ENCODE measurements at places on chromosomes 13 and 19.
A peak's percentile ranks its signal among the peaks of the same experiment; 100 is the strongest.

GRCh38 chr13:90008707-90009149 is 1338.8 kb upstream of the MIR17HG start:
- no peak for DNase-seq

GRCh38 chr13:30864433-30865122 is 41.5 kb upstream of the MEDAG start:
- DNase-seq = peak; percentile 97

GRCh38 chr19:42273407-42274064 is 4.5 kb downstream of the CIC start:
- no peak for DNase-seq

DNA sequence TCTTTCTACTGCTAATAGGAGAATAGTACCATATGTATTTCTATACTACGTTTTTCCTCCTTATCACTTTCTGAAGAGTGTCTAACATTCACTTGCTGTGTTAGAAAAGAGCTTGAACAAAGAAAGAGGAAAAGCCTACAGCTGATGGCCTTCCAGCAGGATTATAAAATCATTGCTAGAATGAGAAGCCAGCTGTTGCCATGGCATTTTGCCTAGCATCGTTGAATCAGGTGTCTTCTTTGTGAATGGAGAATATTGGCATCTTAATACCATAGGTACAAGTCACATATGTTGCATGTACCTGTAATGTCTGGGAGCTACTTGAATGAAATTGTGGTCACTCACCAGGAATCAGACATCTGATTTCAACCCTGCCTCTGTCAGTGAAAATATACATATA is 1174.9 kb downstream of the PCDH17 start:
- no peak for DNase-seq

DNA sequence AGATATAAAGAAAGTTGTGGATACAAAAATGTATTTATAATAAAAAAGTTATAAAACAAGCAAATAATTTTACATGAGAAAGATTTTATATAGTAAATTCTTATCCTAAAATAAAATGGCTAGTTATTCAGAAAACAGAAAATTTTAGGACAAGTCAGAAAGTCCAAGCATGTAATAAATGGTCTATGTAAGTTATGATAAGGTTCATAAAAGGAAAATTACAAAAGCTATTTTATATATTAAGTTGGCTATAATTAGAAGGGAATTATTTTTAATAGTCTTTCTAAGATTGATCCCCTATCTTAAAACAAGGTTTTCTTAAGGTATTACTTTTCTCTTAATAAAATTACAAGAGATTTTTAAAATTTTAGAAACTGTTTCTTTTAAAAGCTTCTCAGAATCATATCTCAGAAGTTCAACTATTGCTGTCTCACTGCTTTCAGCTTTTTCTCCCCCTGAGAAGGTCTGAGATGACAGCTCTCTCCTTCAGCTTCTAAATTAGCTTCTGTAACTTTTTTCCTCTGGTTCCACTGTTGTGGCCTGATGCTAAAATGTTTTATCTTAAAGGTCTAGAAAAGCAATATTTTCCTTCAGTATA is 8.7 kb downstream of the CCDC169 start:
- DNase-seq = no peak

DNA sequence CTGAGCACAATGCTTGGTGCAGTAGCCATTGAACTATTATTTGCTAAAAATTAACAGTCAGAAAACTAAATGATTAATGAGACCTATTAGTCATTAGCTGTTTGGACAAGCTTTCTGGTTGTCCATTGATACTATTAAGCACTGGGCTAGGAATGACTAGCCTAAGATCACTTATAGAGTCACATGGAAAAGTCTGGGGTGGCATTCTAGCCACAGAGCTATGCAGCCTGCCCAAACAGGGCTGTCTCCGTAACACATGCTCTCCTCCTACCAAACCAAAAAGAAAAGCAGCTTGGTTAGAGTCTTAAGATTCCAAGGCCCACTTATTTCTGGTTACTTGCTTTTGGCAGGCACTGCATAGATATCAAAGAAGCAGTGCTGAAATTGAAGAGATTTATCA is 193.5 kb upstream of the NBEA start:
- no peak for DNase-seq

DNA sequence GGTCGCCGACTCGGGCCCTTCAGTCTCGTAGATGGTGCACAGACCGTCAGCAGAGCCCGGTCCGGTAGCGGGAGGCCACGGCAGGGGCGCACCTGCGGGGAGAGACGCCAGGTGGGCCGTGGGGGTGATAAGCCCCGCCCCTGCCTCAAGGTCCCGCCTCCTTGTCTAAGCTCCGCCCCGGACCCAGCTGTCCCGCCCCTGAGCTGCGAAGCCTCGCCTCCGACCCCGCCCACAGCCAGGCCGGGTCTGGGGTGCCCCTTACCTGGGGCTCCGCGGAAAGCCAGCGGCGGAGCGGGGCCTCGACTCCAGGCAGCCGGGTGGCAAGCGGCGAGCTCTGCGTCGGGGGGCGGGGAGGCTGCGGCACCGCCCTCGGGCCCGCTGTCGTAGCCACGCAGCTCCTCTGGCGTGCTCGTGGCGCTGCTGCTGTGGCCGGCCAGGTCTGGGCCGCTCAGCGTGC is 4.7 kb downstream of the PRR36 start:
- peak; percentile 31 for DNase-seq
